ENCODE measurements at places on chromosomes 6 and 20. TPM values are rescaled to one million over a fixed set of nuclear protein-coding genes. Genes with fewer than 3 reads are reported as not detected.

Gene RHAG
- polyA plus RNA-seq = not detected

Gene MLN
- polyA plus RNA-seq = not detected

Gene GHRH
- not detected for polyA plus RNA-seq

- DNase-seq = no peak
Observed at GRCh38 chr6:55277646-55278045, 49.6 kb upstream of the GFRAL start.

DNA sequence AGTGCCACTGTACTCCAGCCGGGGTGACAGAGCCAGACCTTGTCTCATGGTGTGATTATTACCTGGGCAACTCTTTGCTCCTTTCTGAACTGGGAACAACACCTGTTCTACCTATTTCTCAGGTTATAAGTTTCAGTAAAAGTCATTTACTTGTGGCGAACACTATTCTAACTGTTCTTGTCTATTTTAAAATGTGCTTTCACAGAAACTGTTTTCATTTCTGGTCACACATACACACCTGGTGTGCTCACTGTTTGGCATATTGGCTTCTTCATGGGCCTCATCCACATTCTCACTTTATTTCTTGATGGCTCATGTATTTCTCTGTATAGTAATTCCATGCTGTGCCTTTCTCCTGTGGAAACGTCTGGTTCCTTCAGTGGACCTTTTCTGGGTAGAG lies 30.5 kb upstream of the XRN2 start:
- no peak for DNase-seq

DNA sequence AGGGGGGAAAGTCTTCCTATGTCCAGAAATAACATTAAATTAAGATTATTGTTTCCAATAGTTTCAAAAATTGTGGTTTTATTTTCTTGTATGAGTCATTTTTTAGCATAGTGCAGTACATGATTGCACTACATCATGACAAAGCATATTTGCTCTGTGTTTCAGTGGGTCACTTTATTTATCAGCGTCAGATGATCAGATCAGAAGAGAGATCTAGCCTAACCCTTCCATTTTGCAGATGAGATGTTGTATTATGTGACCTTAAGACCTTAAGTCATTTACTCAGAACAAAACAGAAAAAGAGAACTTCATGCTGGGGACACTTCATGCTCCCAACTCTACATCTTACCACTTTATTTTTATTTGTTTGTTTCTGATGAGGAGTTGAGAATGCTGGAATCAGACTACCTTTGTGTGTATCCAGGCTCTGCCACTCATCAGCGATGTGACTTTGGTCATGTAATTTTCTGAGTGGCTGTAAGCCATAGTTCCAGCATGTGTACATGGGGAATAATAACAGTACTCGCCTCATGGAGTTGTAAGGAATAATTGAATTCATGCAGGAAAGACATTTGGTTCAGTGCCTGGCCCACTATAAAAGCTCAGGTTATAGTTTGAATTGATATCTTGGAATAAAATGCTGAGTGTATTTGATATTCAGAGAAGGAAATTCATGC lies 13.5 kb downstream of the EYA4 start:
- no peak for DNase-seq

DNA sequence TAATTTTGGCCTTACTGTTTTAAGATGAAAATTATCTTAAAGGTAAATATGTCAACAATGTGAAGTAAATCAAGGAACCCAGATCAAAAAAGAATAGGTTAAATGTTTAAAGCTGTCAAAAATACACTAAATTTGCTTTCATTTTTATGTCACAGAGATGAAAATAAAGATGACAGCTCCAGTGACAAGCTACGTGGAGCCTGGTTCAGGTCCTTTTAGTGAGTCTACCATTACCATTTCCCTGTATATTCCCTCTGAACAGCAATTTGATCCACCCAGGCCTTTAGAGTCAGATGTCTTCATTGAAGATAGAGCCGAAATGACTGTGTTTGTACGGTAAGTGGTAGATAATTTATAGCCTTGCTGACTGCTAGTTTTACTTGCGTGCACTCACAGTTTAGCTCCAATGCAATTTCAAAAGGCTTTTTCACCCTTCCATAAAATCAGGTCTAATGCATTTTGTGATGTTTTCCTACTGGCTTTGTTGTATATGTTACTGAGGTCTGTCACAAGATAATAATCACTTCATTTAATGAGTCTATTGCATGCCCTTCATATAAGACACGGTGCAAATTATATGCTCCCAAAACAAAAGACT lies 1.9 kb downstream of the HEBP2 start:
- DNase-seq = no peak

DNA sequence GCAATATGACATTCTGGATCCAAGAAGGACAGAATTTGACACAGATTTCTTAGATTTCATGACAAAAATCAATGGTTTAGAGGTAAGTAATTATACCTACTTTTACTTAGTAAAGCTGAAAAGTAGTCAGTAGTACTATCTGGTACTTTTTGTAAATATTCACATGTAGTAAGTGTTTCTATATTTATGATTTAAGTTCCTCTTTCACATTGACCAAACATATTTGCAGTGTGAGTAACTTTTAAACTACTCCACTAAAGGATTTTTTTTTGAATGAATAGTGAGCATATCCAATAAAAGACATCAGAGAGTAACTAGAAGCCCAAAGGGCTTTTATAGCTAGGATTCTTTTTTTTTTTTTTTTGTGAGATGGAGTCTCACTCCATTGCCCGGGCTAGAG lies 60.8 kb downstream of the DNAH8 start:
- no peak for DNase-seq

- no peak for DNase-seq
Observed at GRCh38 chr20:39778847-39779604, 816.9 kb downstream of the DHX35 start.

DNA sequence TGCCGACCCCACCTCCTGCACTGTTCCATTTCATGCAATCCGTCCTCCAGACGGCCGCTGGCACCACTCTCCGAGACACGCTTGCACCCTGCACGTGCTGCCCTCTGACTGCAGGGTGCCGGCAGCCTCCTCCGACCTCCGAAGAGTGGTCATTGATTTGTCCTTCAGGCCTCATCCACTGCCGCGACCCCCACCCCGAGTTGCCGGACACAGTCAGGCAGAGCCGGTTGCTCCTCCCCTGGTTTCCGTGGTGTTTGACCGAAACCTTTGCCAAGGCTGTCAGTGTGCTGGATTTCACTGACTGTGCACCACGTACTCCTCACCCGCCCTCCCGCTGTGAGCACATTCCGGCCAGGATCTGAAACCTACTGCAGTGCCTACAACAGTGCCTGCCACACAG lies 156.4 kb upstream of the PDE10A start:
- DNase-seq = no peak

DNA sequence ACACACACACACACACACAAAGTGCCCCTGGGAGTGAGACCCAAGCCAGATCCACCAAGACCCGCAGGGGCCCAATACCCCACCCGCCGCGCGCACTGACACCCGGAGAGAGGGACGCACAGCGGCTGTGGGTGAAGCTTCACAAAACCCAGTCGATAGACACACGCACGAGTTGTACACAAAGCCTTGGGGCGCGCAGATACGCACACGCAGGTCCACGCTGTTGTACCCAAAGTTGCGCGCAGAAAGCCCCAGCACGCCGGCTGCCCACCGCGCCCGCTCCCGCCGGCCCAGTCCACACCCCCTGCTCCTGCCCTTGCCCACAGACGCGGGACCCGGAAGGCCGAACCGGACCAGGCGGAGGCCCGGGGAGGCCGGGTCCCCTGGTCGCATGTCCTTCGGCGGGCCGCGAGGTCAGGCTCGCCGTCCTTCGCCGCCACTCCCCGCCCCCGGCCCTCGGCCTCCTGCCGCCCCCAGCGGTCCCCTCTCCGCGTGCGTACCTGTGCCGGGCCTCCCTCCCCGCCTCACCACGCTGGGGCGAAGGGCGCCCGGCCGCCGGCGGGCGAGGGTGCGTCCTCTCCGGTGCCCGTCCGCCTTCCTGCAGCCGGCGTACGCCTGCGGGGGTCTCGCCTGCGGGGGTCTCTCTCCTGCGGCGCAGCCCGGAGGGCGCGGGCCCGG lies at the start of gene TMEM74B:
Gene TMEM74B, minus strand, starts transcription at position 344 of the 678 bp plus-strand sequence. CDS start 1,180 bp downstream, outside the sequence.
- DNase-seq = no peak

DNA sequence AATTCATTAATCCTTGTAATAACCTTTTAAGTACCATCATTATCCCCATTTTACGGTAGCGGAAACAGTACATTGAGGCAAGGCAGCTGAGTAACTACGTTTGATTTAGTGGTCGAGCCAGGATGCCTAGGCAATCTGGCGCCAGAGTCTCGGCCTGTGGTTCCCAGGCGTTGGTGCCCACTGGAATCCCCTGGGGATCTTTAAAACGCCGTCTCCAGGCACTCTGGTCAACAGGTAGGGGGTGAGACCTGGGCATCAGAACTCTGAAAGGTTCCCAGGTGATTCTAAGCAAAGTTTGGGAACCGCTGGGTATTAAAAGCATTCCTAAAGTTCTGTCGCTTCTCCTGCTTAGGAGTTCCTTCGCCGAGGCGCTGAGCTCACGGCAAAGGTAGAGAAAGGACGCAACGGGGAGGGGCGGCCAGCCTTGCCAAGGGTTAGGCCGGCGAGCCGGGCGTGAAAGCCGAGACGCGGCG lies 939 bp downstream of the DTNBP1 start:
- no peak for DNase-seq

- no peak for DNase-seq
Observed at GRCh38 chr6:73032586-73032985, 192.7 kb downstream of the KHDC1L start.

GRCh38 chr6:149924206-149924932 lies 1.4 kb upstream of the RAET1G start:
- DNase-seq = no peak

GRCh38 chr20:63045991-63046390 lies 39.2 kb upstream of the BHLHE23 start:
- DNase-seq = no peak

GRCh38 chr6:159989492-159990480 lies 20.9 kb downstream of the IGF2R start:
- peak; percentile 84 for DNase-seq

GRCh38 chr20:31476643-31477215 lies 1.6 kb downstream of the REM1 start:
- DNase-seq = no peak
